Mesothelial cell of epicardium (in vitro differentiated cells): ENCODE measurements at places on chromosomes 1 and 21. TPM values are rescaled to one million over a fixed set of nuclear protein-coding genes. Genes with fewer than 3 reads are reported as not detected.

DNA sequence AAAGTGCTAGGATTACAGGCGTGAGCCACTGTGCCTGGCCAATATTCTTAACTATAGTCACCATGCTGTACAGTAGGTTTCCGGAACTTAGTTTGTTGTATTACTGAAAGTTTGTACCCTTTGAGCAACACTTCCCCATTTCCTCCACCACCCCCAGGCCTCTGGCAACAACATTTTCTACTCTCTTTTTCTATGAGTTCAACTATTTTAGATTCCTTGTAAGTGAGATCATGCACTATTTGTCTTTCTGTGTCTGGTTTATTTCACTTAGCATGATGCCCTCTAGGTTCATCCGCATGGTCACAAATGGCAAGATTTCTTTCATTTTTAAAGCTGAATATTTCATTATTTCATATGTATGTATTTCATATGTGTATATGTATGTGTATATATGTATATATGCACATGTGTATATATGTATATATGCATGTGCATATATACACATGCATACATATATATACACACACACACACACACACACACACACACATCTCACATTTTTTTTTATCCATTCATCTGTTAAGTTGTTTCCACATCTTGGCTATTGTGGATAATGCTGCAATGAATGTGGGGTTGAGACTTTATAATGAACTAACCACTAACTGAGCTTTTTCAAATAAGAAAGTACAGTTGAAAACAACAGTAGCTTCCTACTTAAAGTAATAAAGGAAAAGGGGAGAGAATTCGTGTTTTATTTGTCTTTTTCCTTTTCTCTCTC, 256.8 kb upstream of the C1orf105 start:
- DNase-seq = no peak

- no peak for DNase-seq
These were observed 5.3 kb downstream of the RXFP4 start for GRCh38 chr1:155946633-155947219.

DNA sequence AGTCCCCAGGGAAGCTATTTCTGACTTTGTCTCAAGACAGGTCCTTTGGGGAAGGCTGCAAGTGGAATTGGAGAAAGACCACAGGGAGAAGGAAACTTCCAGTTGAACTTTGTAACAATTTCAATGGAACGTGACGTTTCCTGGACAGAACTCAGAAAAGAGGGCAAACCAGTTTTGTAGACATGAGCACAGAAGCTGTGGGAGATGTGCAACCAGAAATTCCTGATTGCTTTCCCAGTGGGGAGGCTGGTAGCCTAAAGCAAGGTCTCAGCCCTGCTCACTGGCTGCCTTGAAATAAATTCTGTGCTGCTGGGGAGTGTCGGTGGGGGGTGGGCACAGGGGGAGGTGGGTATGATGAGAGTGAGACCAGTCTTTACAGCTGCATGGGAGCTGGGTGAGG, 1206.7 kb upstream of the ADGRL2 start:
- DNase-seq = no peak

DNA sequence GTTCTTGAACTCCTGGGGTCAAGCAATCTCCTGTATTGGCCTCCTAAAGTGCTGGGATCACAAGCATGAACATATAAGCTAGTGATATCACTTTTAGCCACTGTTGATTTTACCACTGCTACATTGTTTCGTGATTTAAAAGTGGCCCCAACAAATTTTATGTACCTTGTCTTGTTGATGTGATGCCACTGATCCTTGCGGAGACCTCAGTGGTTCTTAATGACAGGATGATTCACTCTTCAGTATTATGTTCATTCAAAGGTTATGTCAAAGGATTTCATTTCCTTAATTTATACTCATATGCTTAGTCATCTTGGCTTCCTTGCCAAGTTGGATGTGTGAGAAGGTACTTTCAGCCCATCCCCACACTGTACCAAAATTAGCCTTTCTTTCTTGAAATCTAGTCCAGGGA, 12.1 kb downstream of the PRKACB start:
- no peak for DNase-seq

- DNase-seq = no peak
These were observed 9.7 kb upstream of the DHX9 start for GRCh38 chr1:182829285-182829932.

DNA sequence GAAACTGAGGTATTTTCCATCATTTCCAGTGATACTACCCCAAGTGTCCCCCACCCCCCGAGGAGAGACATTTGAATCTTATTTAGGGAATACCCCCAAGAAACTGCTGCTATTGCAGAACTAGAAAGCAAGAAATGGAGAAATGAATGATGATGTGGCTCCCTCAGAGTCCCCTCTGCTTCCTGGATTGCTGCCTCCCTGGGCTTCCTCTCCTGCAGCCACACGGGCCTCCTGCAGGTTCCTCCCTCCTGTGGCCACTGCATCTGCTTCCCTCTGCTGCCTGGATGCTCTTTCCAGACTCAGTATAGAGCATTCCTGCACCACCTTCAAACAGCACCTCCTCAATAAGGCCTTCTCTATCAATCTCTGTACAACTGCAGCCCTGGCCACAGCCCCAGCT, 69.3 kb downstream of the SLC25A24 start:
- DNase-seq = no peak

DNA sequence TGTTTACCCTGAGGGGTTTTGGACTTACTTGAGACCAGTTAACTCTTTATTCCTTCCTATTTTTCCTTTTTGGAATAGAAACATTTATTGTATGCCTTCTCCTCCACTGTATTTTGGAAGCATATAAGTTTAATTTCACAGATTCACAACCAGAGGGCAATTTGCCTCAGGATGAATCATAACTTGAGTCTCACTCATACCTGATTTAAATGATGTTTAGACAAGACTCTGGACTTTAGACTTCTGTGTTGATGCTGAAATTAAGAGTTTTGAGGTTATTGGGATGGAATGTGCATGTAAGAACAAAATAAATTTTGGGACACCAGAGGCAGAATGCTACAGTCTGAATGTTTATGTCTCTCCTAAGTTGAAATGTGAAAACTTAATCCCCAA, 7.1 kb upstream of the ADAM30 start:
- DNase-seq = no peak

GRCh38 chr1:214471458-214471857, 79.9 kb downstream of the PTPN14 start:
- DNase-seq = no peak

DNA sequence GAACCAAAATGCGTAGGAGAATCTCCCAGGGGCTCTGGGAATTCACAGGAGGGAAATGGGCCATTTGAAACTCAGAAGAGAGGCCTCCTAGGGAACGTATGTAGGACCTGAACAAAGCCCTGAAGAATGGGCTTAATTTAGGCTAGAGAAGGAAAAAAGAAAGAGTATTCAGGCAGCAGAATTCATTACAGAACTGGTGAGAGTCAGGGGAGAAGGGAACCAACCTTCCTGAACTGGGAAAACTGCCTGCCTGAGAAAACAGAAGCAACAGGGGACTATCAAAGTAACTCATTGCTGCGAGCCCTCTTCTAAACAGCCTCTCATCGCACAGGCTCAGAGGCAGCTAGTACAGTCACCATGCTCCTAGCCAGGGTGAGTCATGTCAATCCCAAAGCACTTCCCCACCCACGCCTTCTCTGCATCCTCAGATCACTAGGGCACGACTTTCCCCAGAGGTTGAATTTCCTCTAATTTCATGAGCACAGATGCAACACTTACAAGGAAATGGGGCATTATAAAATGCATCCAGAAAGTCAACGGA, 98.1 kb downstream of the ADSS2 start:
- DNase-seq = no peak

- no peak for DNase-seq
These were observed 341.0 kb upstream of the VAMP3 start for GRCh38 chr1:7430047-7430608.

DNA sequence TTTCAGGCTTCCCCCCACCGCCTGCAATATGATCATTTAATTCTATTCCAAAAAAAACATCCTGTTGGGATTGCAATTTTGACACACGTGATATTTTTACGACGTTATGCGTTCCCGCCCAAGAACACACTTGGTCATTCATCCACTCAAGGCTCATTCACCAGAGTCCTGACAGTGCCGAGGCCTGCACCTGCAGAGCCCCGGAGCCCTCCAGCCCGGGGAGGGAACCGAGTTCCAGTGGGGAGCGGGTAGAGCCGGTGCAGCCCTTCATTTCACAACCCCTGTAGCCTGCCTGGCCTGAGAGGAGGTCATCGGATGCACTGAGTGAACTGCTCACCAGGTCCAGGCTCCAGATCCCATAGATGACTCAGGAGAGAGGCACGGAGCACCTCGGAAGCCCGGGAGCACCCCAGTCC, 156.0 kb upstream of the BACE2 start:
- no peak for DNase-seq

- DNase-seq = no peak
These were observed 2.1 kb upstream of the CD53 start for GRCh38 chr1:110870721-110871388.

- DNase-seq = no peak
These were observed 426.3 kb upstream of the CHRM3 start for GRCh38 chr1:238960071-238960470.

GRCh38 chr1:230427094-230427876, 1.2 kb upstream of the PGBD5 start:
- no peak for DNase-seq

CHIA gene
- total RNA-seq = not detected in 3 replicates

CD2 gene
- total RNA-seq = not detected in 3 replicates

BCL2L15 gene
- 0.27 to 1.1 TPM (median 0.55 TPM) in 3 replicates for total RNA-seq

OPRD1 gene
- total RNA-seq = 0.27 to 0.66 TPM (median 0.34 TPM) in 3 replicates

OPTC gene
- not detected in 3 replicates for total RNA-seq

FAAH gene
- 27.4 to 35.0 TPM (median 34.8 TPM) in 3 replicates for total RNA-seq

OR13G1 gene
- not detected in 3 replicates for total RNA-seq

SPRR2E gene
- total RNA-seq = 1.2 to 1.9 TPM (median 1.9 TPM) in 3 replicates

SYCP1 gene
- total RNA-seq = not detected in 3 replicates

SPATA17 gene
- 1.5 to 2.9 TPM (median 2.3 TPM) in 3 replicates for total RNA-seq

FOXO6 gene
- 34.8 to 38.4 TPM (median 37.4 TPM) in 3 replicates for total RNA-seq
